ENCODE measurements at places on chromosomes 4 and X. TPM values are rescaled to one million over a fixed set of nuclear protein-coding genes. Genes with fewer than 3 reads are reported as not detected.

GRCh38 chr4:1864076-1865008 is 6.9 kb upstream of the NSD2 start:
- no peak for DNase-seq

Gene BEX5
- total RNA-seq, result not detected

- DNase-seq, result no peak
Measured at GRCh38 chr4:103802766-103803165, 83.0 kb upstream of the TACR3 start.

Gene RIBC1
- 2.6 TPM for total RNA-seq

Gene IQSEC2
- 11.7 TPM for total RNA-seq

Gene PDZD4
- 0.33 TPM for total RNA-seq

GRCh38 chr4:52711834-52712250 is 39.4 kb downstream of the ERVMER34-1 start:
- DNase-seq, result no peak

DNA sequence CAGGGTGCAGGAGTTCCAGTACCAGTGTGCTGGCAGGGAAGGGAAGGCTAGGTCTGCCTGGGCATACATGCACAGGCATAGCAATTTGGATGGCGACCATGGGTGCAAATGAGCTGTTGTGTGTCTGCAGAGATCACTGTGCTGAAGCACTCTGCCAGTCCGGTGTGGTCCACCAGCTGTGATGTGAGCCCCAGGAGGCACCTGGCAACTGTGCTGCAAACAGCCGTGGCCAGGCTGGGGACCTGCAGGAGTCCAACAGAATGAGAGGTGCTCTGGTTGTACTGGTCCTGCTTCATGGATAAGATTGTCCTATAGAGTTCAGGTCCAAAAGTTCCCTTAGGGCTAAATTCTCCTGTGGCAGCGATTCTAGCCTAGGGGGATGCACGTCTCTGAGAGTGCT is 6.1 kb downstream of the FAM47A start:
- DNase-seq, result no peak

DNA sequence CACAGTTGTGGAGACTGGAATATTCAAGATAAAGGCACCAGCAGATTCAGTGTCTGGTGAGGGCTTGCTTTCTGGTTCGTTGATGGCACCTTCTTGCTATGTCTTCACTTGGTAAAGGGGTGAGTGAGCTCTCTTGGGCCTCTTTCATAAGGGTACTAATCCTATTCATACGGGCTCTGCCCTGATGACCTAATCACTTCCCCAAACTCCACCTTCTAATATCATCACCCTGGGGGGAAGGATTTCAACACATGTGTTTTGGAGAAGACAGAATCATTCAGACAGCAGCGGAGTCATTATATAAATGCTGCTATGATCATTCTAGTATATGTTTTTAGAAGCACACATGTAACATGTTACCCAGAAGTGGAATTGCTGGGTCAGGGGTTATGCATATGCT is 295.3 kb upstream of the CTSO start:
- DNase-seq, result no peak

GRCh38 chr4:17174751-17175150 is 276.3 kb upstream of the LDB2 start:
- DNase-seq, result no peak

Gene NCAPG
- 25.2 TPM for total RNA-seq

GRCh38 chr4:165602621-165603020 is 223.8 kb downstream of the CPE start:
- no peak for DNase-seq

- DNase-seq, result no peak
Measured at GRCh38 chr4:121003863-121004262, 68.5 kb downstream of the NDNF start.

DNA sequence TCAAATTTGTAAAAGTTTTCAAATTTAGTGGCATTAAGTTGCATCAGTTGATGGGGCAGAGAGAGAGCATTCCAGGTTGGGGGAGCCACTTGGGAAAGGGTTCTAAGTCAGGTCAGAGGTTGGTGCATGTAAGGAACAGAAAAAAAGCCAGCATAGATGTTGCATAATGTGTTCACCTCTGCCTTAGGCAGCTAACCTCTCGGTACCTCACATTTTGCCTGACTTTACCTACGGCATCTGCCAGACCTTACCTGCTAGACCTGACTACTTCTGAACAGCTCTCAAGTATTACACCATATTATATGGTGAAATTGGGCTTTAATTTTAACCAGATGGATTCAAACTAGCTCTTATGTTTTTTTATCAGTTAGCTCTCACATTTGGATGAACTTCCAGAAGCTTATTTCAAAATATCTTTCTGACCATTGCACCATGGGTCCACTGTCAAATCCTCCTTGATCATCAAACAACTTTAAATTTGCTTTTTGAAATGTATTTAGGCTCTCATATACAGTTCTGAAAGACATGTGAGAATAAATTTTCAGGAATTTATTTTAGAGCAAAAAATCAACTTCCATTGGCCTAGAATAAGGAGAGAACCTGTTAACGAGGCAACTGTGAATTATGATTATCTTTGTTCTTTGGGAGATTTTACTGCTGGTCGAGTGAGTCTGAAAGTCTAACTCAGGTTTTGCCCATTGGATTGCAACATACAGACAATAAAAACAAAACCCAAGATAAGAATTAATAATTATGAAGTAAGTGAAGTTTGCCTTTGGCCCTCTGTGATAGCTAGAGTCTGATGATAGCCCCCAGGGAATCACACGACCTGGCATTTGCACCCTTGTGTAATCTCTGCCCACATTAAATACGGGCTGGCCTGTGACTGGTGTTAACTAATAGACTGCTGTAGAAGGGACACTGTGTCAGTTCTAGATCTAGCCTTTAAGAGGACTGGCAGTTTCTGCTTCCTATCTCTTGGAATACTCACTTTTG is 7.6 kb upstream of the CXorf66 start:
- DNase-seq, result no peak

Gene PRKG2
- total RNA-seq, result 0.52 TPM

- no peak for DNase-seq
Measured at GRCh38 chr4:100977274-100977673, 370.1 kb downstream of the PPP3CA start.

All from HT-29 (cell line).